Activated T-cell treated with anti-CD3 and anti-CD28 coated beads, Interleukin-2, amount 50 U/mL, for 72 hours (primary cell): ENCODE measurements at places on chromosomes 5 and 9. TPM values are rescaled to one million over a fixed set of nuclear protein-coding genes. Genes with fewer than 3 reads are reported as not detected.

Gene PCDHB7
- not detected for total RNA-seq

Gene PCDHB9
- not detected for total RNA-seq

- no peaks in the 10 kb centered on the region for H3K27me3 ChIP-seq
- no peaks in the 10 kb centered on the region for H3K36me3 ChIP-seq
- no peak overlapping the region for H3K4me3 ChIP-seq
- no peaks in the 10 kb centered on the region for H3K4me1 ChIP-seq
- no peak for DNase-seq
- no peak overlapping the region for H3K27ac ChIP-seq
Observed at GRCh38 chr9:127644943-127645342, 32.9 kb downstream of the STXBP1 start.

DNA sequence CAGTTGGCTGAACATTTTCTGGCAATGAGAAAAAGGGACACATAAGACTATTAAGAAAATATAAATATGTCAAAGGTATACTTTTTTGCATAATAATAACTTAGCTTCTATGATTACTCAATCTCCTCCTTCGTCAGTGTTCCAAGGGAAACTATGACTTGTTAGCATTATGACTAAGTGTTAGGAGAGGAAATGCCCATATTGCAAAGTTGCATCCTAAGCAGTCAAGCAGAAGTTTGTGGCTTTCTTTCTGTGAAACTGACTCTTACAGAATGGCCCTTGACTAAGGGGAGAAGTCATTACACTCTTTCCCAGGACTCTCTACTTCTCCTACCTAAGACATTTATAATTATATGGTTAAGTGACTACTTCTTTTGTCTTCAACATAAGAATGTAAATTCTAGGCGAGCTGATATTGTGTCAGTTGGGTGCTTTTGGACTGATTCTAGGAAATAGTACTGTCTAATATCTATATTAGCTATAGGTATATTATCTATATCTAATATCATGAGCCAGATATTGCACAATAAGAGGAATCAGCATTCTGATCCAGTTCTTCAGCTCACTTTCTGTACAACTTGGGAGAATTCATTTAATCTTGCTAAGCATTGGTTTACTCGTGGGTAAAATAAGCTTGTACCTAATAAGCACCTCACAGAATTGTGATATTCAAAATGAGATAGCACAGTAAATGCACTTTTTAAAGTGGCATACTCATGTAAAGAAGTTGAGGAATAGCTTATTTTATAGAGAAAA lies 16.4 kb upstream of the SPINK6 start:
- peaks cover 6% of the 10 kb centered on the region for H3K4me1 ChIP-seq
- peak overlapping the region; percentile 86 for H3K27ac ChIP-seq
- H3K27me3 ChIP-seq = peaks cover 32% of the 10 kb centered on the region
- no peaks in the 10 kb centered on the region for H3K36me3 ChIP-seq
- DNase-seq = no peak
- H3K4me3 ChIP-seq = peak overlapping the region; percentile 39

GRCh38 chr9:37801287-37801850 lies 772 bp downstream of the DCAF10 start:
- no peaks in the 10 kb centered on the region for H3K27me3 ChIP-seq
- H3K4me1 ChIP-seq = peaks cover 39% of the 10 kb centered on the region
- H3K36me3 ChIP-seq = no peaks in the 10 kb centered on the region
- peak overlapping the region; percentile 93 for H3K4me3 ChIP-seq
